ENCODE measurements at places on chromosomes 13 and 19.

DNA sequence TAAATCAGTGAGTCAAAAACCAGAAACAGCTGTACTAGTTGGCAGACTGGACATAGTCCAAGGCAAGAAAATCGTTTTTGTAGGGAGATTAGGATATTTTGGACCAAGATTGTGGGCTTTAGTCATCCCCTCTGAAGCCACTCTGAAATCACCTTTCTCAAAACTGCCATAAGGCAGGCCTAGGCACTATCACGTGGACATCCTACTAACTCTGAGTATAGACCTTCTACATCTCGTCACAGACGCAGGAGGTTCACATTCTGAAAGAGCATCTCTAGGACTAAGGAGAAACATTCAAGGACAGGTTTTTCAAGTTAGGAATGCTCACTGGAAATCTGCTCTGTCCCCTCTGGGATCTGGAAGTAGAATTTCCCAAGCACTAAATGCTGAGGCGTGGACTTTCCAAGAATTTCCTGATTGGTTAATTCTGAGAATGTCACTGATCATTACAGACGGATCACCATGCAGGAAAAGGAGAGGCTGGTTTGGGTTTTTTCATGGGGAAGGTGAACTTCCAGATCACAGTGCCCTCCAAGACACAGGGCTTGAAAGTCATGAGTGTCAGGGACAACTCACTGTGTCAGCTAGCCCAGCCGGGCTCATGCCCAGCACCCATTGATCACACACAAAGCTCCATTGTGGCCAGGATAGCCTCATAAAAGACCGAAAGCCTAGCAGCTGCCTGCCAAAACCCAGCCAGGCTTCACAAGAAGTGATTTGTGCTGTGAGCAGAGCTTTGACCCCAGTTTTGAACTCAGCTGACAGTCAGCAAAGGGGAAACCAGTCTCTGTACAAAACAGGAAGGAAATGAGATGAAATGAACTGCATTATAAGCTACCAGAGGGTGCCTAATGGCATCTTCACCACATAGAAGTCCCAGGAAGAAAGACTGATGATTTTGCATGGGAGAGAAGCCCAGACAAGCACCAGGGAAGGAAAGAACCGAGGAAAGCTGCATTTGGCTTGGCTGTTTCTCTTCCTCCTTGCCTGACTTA lies 2.7 kb upstream of the RUBCNL start:
- no peak for DNase-seq

GRCh38 chr19:52296400-52296772 lies 583 bp upstream of the ZNF480 start:
- no peak for DNase-seq

DNA sequence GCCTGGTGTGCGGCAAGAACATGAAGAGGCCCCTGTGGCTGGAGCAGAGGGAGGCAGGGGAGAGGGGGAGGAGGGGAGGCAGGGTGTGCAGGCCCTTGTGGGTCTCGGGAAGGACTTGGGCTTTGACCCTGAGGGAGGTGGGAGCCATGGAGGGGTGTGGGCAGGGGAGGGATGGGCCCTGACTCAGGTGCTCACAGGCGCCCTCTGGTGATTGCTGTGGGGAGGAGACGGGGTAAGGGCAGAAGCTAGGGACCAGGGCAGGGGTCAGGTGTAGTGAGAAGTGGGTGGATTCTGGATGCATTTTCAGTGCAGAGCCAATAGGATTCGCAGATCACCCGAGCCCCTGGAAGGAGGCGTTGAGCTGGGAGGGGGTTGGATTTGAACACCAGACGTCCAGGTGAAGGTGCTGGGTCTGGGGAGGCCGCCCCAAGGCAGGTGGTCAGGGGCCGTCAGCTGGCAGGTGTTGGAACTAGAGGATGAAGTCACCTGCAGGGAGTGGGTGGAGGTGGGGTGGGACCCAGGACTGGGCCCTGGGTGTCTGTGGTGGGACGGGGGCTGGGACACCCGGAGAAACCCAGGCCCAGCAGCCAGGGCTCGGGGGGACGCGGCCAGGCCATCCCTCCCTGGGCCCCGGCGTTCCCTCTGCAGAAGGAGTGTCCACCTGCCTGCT lies 185.4 kb downstream of the KDM4B start:
- DNase-seq, result peak; percentile 59

DNA sequence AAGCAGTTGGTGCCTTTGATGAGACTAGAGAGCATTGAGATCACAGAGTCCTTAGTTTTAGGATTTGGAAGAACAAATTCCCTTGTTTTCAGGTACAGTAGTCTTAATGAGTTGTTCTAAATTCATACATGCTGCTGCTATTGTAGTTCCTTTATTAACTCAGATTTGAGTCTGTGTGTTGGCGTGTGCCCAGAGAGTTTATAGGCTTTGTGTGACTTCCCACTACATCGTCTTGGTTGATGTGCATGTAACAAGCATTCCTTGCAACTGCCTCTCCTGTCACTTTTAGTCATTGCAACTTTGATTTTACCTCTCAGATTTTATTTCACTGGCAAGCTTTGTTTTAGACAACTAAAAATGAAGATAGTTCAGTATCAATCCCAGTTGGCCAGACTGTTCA lies 135.5 kb downstream of the ZAR1L start:
- no peak for DNase-seq

GRCh38 chr13:23579896-23580683 lies 9.9 kb downstream of the TNFRSF19 start:
- no peak for DNase-seq

GRCh38 chr19:34360354-34360909 lies 4.6 kb upstream of the GPI start:
- no peak for DNase-seq

DNA sequence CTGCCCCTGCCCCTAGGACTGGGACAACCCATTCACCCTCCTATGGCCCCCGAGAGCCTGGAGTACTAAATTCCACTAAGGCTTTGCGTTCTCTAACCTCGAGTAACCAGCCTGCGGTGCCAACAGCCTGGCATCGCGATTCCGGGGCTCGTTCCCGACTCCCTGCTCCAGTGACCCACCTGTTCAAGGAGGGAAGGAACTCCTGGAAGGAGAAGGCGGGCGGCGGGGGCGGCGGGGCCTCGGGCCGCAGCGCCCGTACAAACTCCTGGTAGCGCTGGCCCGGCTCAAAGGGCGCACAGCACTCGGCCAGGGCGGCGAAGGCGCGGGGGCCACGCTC lies 6.3 kb downstream of the GMIP start:
- DNase-seq, result no peak

DNA sequence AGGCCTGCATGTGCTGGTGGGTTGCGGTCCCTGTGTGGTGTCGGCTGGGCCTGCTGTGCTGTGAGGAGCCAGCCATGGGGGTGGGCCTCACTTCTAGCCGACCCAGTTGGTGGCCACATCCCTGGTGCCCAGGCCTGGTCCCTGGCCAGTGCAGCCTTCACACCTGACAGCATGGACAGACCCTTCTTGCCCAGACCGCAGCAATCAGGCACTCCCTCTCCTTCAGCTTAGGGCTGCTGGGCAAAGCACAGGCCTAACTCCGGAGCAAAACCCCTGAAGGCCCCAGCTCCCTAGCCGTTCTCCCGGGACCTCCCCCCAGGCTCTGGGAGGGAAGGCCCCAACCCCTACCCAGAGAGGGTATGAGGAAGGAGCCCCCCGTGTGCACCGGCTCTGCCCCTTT lies 6.6 kb upstream of the MCF2L start:
- no peak for DNase-seq

GRCh38 chr19:4594201-4594600 lies 34.7 kb upstream of the SEMA6B start:
- DNase-seq, result no peak

GRCh38 chr13:25034173-25034572 lies 61.8 kb upstream of the PABPC3 start:
- DNase-seq, result no peak

DNA sequence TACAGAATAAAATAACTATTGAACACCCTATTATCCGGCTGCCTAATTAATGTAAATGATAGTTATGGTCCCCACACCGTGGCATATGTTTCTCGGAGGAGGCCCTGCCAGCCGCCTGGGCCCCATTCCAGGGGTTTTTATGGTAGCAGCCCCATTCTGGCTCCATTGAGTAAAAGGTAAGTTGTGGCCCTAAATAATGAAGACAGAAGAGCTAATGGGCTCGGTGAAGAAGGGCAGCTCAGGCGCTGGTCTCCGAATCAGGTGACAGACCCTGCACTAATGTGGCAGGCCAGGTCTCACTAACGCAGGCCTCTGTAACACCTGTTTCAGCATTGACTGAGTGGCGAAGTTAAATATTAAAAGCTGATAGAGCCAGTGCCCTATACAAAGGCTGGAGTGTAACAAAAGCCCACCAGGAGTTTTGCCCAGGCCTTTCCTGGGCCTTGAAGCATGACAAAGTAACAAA lies 19.1 kb downstream of the POP4 start:
- no peak for DNase-seq

DNA sequence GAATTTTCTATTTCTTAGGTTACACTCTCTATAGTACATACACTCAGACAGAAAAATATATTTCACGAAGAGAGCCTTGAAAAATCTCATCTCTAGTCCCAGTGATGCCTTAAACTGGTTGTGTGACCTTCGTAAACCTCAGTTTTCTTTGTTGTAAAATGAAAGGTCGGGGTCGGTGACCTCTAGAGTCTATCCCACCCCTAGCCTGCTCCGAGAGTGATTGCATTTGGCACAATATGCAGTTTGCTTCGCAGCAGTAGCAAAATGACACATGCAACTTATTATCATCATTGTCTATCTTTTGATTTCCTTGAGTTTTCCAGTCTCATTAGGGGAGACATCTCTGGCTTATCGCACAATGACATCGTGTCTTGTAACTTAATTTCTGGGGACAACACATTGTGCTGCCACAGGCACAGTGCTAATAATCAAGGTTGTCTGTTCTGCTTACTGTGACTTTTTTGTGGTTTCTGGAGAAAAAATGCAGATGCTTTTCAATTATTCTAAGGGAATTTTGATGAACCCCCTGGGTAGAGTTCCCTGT lies 115.0 kb downstream of the GGACT start:
- DNase-seq, result no peak

GRCh38 chr13:75010941-75011340 lies 471.0 kb downstream of the TBC1D4 start:
- no peak for DNase-seq

DNA sequence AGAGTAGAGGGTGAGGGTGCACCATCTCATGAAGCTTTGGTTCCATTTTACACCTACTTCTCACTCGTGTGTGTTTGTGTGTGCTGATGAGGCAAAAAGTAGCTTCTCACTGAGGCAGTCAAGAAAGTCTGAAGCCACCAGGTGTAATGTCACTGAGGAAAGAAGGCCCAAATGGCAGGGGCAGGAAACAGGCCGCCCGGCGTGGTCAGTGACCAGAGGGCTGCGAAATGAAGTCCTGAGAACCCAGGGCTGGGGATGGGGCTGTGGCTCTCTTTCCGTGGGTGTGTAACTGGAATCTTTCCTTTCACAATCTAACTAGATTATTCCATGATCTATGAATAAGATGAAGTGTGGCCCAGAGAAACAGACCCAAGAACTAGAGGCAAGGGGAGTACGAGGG lies 25.5 kb upstream of the TFDP1 start:
- no peak for DNase-seq

GRCh38 chr13:72647422-72647821 lies 80.0 kb downstream of the MZT1 start:
- no peak for DNase-seq

DNA sequence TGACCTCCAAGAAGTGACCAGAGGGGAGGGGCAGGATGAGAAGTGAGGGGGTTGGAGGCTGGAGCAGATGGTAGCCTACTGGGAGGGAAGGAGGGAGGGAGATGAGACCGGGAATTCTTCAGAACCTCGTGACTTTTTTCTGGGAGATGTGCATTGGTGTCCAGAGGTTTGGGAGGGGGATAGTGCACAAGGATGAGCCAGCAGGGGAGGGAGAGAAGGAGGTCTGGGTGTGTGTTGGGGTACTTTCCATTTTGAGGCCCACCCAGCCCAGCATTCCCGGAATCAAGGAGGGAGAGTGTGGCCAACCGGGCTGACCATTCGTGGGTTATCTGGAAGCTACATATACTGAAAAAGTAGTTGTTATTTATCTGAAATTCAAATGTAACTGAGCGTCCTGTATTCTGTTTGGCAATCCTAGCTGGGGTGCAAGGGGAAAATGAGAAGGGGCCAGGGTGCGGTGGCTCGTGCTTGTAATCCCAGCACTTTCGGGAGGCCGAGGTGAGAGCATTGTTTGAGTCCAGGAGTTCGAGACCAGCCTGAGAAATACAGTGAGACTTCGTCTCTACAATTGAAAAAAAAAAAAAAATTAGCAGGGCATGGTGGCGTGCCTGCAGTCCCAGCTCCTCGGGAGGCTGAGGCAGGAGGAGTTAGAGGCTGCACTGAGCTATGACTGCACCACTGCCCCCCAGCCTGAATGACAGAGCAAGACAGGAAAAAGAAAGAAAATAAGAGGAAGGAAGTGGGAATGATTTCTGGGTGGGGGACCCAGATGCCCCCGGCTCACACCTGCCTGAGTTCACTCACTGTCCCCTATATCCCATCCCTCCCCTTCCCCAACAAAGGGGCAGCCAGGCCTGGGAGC lies 4.4 kb upstream of the C3 start:
- no peak for DNase-seq

GRCh38 chr19:1354970-1355567 lies 28.6 kb upstream of the NDUFS7 start:
- DNase-seq, result no peak

GRCh38 chr19:41298348-41298964 lies 11.5 kb upstream of the CCDC97 start:
- peak; percentile 70 for DNase-seq

GRCh38 chr13:32019612-32020233 lies 11.9 kb upstream of the FRY start:
- no peak for DNase-seq

DNA sequence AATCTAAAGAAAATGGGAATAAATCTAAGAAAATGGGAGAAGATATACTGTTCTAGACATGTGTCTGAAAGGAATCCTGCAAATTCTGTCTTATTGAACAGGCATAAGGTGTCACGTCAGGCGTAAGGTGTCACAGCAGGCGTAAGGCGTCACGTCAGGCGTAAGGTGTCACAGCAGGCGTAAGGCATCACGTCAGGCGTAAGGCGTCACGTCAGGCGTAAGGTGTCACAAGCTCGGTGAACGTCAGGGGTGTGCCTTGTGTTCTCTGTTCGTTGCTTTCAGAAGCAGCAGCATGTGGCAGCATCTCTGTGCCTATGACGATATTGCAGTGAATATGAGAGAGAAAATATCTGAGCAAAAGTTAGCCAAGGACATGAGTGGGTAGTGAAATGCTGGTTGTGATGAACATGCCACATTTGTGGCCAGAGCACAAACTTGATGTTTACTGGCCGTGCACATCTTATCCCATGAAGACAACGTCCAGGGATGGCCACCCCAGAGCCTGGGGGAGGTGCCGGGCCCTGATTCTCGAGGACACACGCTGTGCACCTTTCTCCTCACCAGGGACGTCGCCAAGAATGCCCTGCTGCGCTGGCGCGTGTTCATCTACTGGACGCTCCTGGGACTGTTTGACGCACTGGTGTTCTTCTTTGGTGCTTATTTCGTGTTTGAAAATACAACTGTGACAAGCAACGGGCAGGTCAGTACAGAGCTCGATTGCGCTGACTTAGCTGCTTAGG lies 107.0 kb upstream of the MCF2L start:
- DNase-seq, result no peak

Measured in ascending aorta (tissue), 2 donors.